Natural killer cell treated with Interleukin-12 subunit alpha and Interleukin-12 subunit beta and Interleukin-15 and Interleukin-18, amount 100 ng/mL, for 72 hours (primary cell): ENCODE measurements at places on chromosomes 12 and 14.

DNA sequence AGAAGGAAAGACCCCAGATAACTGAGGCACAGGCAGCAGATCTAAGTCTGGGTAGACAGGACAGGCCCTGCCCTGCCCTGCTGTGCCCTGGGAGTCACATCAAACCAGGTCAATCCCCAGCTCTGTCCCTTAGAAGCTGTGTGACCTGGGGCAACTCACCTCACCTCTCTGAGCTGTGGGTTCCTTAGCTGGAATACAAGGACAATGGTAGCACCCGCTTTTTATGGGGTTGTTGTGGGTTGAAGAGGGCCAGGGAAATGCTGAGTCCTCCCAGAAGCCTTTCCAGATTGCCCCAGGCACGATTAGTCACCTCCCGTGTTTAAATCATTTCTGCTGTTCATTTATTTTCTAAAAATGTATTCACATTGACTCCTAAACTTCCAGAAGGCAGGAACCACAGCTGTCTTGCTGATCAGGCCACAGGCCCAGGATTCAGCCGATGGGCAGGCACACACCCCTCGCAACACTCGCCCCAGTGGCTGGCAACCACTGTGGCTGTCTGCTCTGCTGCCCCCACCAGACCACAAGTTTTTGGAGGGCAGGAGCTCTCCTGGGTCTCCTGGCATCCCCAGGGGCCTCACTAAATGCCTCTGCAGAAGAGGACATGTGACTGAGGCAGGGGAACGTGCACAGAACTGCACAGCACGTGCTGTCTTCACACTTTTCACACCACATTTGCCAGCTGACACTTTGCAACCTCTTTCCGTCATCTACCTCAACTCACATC lies 3.0 kb downstream of the SELPLG start:
- no peaks in the 10 kb centered on the region for H3K27me3 ChIP-seq
- H3K27ac ChIP-seq: peak overlapping the region; percentile 100
- H3K4me3 ChIP-seq: peak overlapping the region; percentile 87
- H3K36me3 ChIP-seq: peaks cover 6% of the 10 kb centered on the region

DNA sequence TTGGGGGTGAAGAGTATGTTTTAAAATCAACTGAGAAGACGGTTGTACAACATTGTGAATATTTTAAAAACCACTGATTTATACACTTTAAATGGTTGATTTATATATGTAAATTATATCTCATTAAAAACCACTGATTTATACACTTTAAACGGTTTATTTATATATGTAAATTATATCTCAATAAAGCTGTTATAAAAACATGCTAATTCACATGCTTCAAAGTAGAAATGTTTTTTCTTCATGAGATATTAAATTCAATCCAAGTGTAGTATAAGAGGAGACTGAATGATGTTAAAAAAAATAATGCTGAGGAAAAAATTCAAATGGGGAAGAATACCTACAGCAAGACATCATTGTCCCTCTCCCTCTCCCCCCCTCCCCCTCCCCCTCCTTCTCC lies 92.9 kb downstream of the ATXN2 start:
- H3K36me3 ChIP-seq: peaks cover 8% of the 10 kb centered on the region
- H3K27me3 ChIP-seq: no peaks in the 10 kb centered on the region
- DNase-seq: no peak

DNA sequence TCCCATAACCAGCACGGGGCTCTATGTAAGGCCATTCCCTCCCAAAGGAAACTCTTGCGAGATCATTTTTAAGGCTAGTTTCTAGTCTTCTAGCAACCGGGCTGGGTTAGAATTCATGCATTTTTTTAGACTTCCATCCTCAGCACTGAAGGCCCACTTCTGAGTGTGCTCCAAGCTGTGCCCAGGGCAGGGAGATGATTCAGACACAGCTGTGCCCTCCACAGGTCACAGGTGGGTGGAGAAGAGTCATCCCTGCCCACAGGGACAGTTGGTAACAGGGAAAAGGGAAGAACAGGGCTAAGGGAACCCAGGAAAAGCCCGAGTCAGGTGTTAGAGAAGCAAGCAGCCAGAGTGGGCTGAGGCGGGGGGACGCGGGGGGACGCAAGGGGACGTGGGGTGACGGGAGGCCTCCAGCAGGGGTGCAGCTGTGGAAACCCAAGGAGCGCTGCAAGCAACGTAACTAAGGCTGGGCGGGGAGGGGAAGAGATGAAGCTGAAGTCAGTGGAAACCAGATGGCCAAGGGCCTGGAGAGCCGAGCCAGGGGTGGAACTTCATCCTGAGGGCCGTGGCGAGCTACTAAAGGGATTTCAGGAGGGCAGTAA lies 27.2 kb upstream of the PPP2R5C start:
- DNase-seq: no peak
- H3K4me3 ChIP-seq: no peak overlapping the region
- no peaks in the 10 kb centered on the region for H3K27me3 ChIP-seq
- peaks cover 39% of the 10 kb centered on the region for H3K4me1 ChIP-seq

DNA sequence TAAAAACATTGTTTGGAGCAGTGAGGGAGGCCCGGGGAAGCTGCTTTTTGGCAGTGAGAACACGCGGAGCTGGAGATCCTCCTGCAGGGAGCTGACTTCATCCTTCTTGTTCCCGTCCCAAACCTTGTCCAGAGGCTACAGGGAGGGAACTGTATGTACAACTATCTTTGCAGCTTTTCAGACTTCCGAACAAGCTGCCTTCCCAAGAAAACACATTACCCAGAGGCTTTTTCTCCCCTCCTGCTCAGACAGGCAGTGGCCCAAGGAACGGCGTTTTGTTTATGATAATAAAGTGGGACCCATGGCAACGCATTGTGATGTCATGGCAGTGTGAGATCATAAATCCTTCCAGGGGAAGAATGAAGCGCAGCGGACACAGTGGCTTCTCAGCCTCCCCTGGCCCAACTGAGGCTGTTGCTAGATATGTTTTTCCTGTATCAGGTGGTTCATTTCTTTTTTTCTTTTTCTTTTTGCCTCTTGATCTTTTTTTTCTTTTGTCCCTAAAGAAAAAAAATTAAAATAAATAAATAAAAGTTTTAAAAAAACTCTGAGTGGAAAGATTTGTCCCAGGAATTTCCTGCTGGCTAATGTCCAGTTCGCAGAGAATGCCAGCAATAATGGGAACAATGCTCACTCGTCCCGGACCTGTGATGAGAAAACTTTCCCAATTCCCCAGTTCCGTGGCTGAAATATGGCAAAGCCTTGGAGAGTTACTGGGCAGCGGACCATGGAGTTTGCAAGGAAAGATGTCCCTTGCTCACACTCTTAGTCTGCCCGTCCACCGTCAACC lies 103.4 kb upstream of the MAP1LC3B2 start:
- H3K27me3 ChIP-seq: peaks cover 11% of the 10 kb centered on the region
- no peaks in the 10 kb centered on the region for H3K4me1 ChIP-seq
- H3K27ac ChIP-seq: no peak overlapping the region
- H3K36me3 ChIP-seq: no peaks in the 10 kb centered on the region
- no peak overlapping the region for H3K4me3 ChIP-seq

DNA sequence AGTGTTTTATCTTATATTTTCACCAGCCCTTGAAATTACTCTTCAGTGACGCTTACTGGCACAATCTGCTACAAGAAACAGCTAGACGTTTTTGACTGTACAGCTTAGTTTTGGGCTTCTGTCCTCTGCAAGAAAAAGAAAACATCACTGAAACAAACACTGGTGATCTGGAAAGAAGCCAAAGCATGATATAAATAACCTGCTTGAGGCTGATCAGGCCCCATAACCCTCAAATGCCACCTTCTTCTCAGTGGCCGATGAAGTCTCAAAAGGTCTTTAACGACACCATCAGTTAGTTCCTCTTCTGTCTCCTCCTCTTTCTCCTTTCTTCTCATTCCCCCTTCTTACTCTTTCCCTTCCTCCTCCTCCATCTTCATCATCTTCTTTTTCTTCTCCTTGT lies 942.3 kb upstream of the TMEM132C start:
- no peak overlapping the region for H3K27ac ChIP-seq
- peaks cover 10% of the 10 kb centered on the region for H3K27me3 ChIP-seq
- DNase-seq: no peak
- no peaks in the 10 kb centered on the region for H3K36me3 ChIP-seq
- no peaks in the 10 kb centered on the region for H3K4me1 ChIP-seq
- H3K4me3 ChIP-seq: no peak overlapping the region

DNA sequence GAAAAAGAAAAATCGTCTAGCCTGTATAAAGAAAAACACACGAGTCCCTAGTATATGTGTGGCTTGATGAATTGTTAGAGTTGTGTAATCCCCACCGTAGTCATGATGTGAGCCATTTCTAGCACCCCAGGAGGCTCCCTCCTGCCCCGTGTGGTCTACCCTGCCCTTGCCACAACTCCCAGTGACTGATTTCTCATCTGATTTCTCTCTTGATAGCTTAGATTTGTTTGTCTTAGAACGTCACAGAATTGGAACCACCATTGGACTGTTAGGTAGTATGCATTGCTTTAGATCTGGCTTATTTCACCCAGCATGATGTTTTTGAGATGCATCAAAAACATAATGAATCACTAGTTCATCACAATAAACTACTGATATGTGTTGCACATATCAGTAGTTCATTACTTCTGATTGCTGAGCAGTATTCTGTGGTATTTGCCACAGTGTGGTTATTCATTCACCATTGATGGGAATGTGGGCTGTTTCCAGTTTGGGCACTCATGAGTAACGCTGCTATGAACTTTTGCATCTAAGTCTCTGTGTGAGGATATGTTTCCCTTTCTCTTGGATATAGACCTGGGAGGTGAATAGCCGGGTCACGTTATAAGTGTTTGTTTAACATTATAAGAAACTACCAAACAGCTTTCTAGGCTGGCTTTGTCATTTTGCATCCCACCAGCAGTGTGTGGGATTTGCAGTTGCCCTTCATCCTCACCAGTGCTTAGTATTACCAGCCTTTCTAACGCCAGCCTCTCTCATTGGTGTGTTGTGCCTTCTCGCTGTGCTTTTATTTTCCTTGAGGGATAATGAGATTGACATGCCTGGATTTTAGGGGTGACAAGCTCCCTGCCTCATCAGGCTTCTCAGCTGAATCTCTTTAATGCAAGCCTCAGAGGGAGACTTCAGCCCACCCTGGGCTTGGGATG lies 31.9 kb upstream of the NCOR2 start:
- no peak for DNase-seq
- H3K27ac ChIP-seq: no peak overlapping the region
- peaks cover 23% of the 10 kb centered on the region for H3K27me3 ChIP-seq

- H3K27me3 ChIP-seq: no peaks in the 10 kb centered on the region
- H3K27ac ChIP-seq: no peak overlapping the region
- no peak overlapping the region for H3K4me3 ChIP-seq
- H3K4me1 ChIP-seq: no peaks in the 10 kb centered on the region
These were observed 8.2 kb upstream of the PPP2R5E start for GRCh38 chr14:63551332-63551731.

DNA sequence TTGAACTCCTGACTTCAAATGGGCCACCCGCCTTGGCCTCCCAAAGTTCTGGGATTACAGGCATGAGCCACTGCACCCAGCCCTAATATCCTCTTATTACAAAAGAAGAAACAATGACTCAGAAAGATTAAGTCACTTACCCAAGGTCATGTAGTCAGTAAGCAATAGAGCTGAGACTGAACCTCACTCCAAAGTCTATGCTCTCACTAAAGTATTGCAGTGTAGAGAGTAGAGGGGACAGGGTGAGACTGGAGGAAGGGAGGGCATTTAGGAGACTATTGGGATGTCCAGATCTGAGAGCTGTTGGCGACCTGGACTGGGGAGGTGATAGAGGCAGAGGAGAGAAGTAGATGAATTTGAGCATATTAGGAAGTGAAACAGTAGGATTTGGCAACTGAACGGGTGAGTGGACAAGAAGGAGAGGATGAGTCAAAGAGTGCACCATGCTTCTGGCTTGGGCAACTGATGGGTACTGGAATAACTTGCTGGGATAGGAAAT lies 11.8 kb downstream of the P2RX7 start:
- H3K4me3 ChIP-seq: peak overlapping the region; percentile 85
- peaks cover 14% of the 10 kb centered on the region for H3K36me3 ChIP-seq
- H3K4me1 ChIP-seq: peaks cover 47% of the 10 kb centered on the region
- H3K27me3 ChIP-seq: no peaks in the 10 kb centered on the region
- H3K27ac ChIP-seq: peak overlapping the region; percentile 96

GRCh38 chr12:24760606-24761378 lies 188.1 kb downstream of the BCAT1 start:
- no peaks in the 10 kb centered on the region for H3K4me1 ChIP-seq
- no peaks in the 10 kb centered on the region for H3K36me3 ChIP-seq
- H3K27me3 ChIP-seq: no peaks in the 10 kb centered on the region
- no peak for DNase-seq

GRCh38 chr14:90894241-90894640 lies 78.0 kb upstream of the TTC7B start:
- H3K36me3 ChIP-seq: peaks cover 7% of the 10 kb centered on the region
- no peaks in the 10 kb centered on the region for H3K27me3 ChIP-seq
- no peak overlapping the region for H3K27ac ChIP-seq

DNA sequence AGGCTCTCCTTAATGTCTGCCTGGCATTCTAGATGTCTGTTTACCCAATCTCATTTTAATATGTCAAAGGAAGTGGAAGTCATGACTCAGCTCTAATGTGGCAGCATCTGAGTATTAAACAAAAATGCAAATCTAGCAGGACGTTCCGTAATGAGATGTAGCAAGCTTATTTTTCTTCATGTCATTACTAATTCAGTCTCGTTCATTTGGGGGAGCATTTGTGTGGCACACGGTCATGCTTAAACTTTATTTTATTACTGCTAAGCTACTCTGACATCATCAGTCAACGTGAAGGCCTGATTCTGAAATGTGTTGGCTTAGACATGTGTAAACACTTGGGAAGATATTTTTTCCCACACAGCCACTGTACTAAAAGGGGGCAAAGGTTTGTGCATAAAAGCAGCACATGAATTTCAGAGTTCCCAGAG lies 326.7 kb upstream of the TMPO start:
- no peak overlapping the region for H3K4me3 ChIP-seq
- no peak overlapping the region for H3K27ac ChIP-seq
- no peaks in the 10 kb centered on the region for H3K4me1 ChIP-seq
- DNase-seq: no peak

GRCh38 chr12:64780531-64781279 lies 21.5 kb upstream of the GNS start:
- H3K27ac ChIP-seq: no peak overlapping the region
- peaks cover 12% of the 10 kb centered on the region for H3K4me1 ChIP-seq
- DNase-seq: peak; percentile 71
- peaks cover 17% of the 10 kb centered on the region for H3K36me3 ChIP-seq
- peak overlapping the region; percentile 88 for H3K4me3 ChIP-seq

DNA sequence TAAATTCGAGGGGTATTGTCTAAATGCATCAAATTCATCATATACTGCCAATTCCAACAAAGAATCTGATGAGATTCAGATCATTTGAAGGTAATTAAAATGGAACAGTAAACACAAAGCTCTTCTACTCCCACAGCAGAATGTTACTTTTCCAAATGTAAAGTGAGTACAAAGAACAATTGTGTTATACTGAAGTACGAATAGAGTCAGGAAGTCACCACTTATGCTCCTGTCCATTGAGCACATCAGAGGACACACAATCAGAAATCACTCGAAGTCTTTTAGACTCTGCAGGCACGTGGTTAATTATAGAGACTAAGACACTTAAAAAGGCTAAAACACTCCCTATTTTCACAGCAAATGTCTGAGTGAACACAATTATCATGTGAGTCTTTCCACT lies 388.5 kb upstream of the MIS18BP1 start:
- no peaks in the 10 kb centered on the region for H3K36me3 ChIP-seq
- H3K4me1 ChIP-seq: no peaks in the 10 kb centered on the region
- no peak overlapping the region for H3K27ac ChIP-seq
- no peaks in the 10 kb centered on the region for H3K27me3 ChIP-seq
